ENCODE measurements at places on chromosomes 6 and 20.

DNA sequence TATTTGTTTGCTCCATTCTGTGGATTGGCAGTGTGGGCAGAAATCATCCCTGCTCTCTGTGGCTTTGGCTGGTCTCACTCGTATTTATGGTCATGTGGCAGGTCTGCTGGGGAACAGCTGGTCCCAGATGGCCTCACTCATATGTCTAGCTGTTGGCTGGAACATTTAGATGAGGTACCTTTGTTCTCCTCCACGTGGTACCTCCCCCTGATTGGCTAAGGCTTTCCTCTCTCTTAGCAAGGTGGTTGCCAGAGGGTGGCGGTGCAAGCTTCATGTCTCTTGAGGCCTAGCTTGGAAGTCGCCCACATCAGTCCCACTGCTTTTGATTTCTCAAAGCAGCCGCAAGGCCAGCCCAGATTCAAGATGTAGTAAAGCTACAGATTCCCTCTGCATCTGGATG, 348.5 kb upstream of the BTBD3 start:
- DNase-seq, result no peak

GRCh38 chr6:118715376-118715775, 64.0 kb upstream of the CEP85L start:
- DNase-seq, result no peak

GRCh38 chr6:54481091-54481490, 172.8 kb downstream of the TINAG start:
- DNase-seq, result no peak

DNA sequence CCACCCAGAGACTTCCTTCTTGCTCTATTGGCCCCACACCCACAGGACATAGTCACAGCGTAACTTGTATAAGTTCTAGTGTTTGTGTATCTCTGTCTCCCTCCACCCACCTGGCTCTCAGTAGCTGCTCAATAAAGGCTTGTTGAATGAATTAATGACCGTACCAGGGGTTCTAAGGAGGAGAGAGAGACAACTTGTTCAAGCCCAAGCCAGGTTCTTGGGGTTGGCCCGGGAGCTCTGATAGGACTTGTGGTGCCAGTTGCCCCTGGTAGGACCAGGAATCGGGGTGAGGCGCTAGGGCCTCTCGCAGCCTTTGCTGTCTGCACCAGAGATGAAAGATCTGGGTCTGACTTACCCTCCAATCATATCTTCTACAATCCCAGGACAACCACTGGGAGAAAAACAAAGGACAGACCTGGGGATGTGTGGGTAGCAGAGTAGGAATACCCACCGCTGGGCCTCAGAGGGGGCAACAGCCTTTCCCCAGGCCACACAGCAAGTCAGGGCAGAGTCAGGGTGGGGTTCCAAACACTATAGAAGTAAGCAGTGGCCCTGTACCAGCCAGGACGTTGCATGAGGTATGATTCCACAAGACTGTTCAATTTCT, 5.3 kb upstream of the TGM2 start:
- no peak for DNase-seq

GRCh38 chr6:41790045-41790444, 2.6 kb downstream of the TOMM6 start:
- DNase-seq, result no peak

DNA sequence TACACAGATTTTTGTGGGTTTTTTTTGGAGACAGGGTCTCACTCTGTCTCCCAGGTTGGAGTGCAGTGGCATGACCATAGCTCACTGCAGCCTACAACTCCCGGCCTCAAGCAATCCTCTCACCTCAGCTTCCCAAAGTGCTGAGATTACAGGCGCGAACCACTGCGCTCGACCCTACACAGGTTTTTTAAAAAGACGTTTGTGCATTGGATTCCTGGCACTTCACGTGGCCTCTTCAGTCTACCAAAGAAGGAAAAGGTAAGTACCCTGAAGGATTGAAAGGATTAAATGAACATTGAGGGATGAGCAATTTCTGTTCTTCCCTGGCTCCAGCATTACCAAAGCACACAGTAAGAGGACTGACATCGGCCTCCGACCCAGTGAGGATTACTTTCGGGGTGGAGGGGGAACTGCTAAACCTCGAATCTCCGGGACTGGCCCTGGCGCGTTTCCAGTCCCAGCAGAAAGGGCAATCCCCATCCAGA, 556 bp upstream of the YWHAB start:
- no peak for DNase-seq

DNA sequence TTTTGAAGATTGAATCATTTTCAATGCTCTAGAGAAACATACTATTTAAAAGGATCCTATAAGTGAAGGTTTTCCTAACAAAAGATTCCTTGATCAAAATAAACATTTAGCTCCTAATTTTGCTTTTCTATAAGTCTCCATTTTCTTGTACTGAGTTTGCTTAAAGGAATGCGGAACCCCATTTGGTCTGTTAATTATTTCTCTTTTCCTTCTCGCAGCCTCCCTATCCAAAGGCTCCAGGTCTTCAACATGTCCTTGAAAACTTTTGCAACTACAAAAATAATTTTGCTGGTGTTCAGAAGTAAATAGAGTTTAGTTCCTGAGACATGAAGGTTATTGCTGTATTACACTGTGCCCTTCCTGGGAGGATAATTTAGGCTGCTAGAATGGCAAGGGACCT, 8.3 kb upstream of the NPEPL1 start:
- no peak for DNase-seq

- DNase-seq, result peak; percentile 88
Measured at GRCh38 chr6:45327956-45328522, at the start of gene RUNX2. Gene RUNX2, plus strand, starts transcription at chr6:45328330. Its CDS starts 397 bp downstream, at chr6:45328727.

DNA sequence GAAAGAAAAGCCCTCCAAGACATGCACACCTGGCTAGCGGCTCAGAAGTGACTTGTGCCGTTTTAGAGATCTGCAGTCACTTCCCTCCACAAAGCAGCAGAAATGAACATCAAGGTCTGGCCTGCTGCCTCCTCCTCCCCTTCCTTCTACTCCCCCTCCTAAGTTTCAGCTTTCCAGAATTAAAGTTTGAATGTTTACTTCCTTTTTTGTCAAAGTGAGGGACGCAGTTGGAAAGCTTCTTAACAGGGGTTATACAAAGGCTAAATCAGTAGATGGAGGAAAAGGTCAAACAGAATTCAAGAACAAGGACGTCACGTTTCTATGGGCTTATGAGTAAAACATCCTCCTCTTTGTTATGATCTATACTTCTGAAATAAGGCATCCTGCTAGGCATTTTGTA, 227.7 kb downstream of the SLC35F1 start:
- DNase-seq, result no peak

DNA sequence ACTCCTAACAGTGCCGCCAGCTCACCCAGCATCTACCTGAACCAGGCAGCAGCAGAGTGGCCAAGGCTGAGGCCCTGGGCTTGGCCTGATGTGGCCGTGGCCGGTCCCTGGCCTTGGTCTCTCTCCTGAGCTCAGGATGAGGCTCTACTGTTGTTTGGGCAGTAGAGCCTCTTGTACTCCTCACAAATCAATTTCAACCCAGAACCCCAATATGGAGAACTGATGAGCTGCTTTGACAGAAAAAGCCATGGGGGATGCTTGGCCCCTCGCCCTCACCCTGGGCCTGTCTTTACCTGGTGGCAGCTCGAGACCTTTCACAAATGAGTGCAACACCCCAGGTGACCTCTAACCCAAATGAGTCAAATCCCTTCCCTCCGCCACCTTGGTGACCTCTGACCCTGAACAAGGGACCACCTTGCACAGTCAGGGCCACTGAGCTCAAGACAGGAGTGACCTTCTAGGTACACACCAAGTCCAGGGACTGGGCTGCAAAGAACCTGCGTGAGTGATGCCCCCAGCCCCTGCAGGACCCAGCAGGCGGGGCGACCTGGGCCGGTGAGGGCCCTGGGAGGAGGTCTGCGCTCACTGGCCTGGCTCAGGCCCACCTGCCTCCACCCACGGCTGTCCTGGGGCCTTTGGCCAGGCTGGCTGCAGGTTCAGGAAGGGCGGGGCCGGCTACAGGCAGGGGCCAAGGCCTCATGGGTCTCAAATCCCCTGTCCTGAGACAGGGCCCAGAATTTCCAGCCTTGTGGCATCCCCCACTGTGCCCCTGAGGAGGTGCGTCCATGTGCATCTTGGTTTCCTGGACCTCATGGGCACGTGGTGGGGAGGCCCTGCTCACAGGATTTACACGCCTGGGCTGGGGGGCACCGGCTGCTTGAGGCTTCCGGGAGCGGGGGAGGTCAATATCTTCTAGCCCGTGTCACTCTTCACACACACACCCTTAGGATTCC, 30.2 kb downstream of the PSMG4 start:
- DNase-seq, result no peak

DNA sequence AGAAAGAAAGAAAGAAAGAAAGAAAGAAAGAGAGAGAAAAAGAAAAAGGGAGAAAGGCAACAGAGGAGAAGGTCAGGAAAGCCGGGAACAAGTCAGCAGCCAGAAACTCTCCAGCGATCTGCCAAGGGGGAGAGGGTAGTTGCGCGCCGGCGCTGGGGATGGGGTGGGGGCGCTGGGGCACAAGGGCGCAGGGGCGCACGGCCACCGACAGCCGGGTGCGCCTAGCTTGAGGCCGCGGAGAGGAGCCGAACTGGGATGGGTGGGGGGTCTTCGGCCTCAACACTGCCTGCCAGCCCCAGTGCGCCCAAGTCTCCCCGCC, 533 bp upstream of the RSPO3 start:
- DNase-seq, result no peak

DNA sequence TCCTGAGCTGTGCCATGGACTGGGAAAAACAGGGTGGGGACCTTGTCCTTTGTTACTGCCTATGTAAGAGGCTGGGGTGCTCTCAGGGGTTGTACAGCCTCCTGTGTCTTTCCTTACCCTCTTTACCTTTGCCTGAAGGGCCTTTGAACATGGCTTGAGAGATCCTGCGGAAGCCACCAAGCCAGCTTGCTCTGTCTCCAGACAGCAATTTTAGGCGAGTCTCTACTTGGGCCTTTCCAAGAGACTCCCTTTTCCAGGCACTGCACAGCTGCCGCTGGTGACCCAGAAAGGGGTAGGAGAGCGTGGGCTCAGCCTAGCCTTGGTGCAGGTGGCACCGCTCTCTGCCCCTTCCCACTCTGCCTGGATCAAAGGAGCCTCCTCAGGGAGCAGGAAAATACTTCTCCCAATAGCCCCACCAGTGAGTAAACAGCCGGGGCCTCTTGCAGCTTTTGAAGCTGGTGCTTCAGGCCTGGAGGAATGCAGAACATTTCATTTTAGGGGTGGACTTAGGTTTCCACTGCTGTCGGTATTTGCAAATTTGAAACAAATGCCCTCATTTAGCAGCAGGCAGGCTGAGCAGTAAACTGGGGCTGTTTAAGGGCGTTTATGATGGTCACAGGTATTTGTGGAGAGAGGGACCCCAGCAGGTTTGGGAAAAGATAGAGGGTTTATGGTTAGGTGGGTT, 13.9 kb downstream of the PTK7 start:
- DNase-seq, result peak; percentile 39

DNA sequence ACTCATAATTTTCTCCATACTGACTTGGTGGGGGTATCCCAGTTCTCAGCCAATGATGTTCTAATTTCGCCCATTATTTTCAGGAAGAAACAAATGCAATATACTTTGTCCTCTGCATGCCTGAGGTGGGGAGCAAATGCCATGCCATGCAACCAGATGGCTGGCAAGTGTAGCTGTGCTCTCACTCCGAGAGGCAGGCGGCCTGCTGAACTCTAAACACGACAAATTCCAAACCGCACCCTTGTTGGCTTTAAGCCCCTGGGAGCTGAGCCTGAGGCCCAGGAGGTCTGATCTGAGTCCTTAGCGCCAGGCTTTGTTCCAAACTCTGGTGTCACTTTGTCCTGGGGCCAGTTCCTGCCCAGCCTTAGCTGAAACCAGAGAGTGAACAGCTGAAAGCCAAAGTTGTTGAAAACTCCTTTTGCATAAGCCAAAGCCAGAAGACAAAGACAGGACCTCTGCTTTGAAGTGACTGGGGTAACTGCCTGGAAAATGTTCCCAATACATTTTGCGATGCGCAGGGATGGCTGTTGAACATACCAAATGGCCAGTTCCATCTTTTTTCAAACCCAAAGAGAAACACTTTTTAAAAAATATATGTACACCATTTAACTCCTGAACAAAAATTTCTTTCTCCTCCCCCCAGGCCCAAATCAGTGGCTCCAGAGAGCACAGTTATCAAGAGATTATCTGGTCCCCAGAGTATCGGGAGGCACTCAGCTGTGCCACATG, 46.2 kb downstream of the TTI1 start:
- peak; percentile 19 for DNase-seq

DNA sequence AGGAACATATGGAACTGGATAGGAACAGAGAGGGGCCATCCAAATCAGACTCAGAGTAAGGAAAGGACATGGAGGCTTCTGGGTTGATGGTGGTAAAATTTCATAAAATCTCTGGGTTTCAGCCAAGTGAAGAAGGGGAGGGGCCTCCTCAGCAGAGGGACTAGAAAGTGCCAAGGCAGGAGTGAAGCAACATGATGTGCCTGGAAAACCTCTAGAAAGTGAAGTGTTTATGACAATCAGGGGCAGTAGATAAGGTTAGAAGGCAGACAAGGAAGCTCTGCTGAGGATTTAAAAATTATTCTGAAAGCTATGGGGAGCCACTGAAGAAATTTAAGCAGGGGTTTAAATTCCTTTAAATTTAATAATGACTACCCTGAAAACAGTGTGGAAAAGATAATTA, 126.0 kb upstream of the TENT5A start:
- no peak for DNase-seq

DNA sequence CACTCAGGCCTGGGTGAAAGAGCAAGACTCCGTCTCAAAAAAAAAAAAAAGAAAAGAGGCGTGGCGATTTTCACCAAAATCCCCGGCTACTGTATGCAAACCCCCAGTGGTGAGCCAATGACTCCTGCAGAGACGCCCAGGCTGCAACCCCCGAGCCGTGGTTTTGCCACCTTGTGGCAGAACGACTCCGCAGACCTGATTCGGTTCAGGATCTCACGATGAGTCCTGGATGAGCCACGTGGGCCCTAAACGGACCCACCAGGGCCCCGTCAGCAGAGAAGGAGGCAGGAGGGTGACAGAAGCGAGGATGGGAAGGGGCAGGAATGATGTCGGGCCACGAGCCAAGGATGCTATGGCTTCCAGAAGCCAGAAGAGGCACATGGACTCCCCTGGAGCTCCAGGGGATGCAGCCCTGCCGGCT, 42.5 kb downstream of the SLC2A4RG start:
- DNase-seq, result no peak

GRCh38 chr20:33788351-33789049, 22.6 kb upstream of the CHMP4B start:
- DNase-seq, result no peak

DNA sequence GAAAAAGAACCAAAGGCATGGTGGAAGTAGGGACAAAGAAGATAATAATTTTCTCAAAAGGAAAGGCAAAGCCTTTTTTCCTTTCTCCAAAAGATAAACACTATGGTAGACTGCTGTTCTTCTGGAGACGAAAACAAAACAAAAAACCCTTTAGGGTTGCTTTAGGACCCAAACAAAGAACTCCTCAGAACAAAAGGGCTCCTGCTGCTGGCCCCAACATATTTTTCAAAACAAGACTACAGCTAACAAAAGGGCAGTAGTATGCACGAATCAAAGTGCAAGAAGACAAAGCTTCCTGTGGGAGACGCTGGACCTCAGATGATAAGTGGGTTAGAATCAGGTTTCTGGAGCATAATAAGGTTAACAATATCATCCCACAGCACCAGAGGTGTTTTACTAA, 15.8 kb downstream of the NCOA5 start:
- no peak for DNase-seq

- no peak for DNase-seq
Measured at GRCh38 chr6:15477746-15478145, 185.1 kb downstream of the DTNBP1 start.

- no peak for DNase-seq
Measured at GRCh38 chr20:64119301-64119680, 11.9 kb upstream of the NPBWR2 start.

All from iris pigment epithelial cell (primary cell).